ENCODE measurements at places on chromosomes 16 and 17. TPM values are rescaled to one million over a fixed set of nuclear protein-coding genes. Genes with fewer than 3 reads are reported as not detected.

GRCh38 chr16:23520500-23520899, 10.2 kb upstream of the GGA2 start:
- no peak for DNase-seq

GRCh38 chr16:85282842-85283241, 170.6 kb upstream of the CIBAR2 start:
- DNase-seq, result no peak

- no peak for DNase-seq
Observed at GRCh38 chr16:9195287-9195686, 103.8 kb downstream of the HAPSTR1 start.

DNA sequence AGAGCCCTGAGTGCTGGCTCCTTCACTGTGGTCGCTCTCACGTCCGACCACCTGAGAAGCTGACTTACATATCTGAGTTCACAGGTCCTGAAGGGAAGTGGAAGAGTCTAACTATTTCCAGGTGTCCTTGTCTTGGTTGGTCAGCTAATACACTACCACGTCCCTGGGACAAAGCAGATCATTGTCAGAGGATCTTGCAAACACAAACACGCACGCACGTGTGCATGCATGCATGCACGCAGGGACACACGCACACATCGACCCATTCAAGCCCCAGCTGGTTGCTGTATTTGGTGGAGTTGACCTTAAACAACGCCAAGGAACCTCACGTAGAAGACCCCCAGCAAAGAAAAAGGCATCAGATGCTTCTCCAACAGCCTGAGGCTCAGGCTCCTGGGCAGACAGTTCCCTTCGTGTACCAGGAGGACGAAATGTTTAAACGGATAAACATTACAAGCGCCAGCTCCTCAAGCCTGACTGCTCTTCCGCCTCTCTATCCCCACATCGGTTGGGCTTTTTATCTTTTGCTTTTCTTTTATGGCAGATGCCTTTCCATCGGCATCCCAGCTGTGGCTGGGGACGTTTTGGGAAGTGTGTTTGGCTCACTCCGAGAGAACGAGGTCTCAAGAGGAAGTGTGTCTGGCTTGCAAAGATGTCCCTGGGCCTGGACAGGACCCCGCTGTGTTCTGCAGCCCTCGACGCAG, 95.8 kb downstream of the TBC1D16 start:
- DNase-seq, result no peak

- no peak for DNase-seq
Observed at GRCh38 chr16:57999971-58000705, at the start of gene ZNF319. ZNF319 (minus strand) TSS chr16:58000672; CDS start chr16:57998265, 2,407 bp downstream.

- no peak for DNase-seq
Observed at GRCh38 chr17:39666231-39666600, 1.1 kb downstream of the TCAP start.

DNA sequence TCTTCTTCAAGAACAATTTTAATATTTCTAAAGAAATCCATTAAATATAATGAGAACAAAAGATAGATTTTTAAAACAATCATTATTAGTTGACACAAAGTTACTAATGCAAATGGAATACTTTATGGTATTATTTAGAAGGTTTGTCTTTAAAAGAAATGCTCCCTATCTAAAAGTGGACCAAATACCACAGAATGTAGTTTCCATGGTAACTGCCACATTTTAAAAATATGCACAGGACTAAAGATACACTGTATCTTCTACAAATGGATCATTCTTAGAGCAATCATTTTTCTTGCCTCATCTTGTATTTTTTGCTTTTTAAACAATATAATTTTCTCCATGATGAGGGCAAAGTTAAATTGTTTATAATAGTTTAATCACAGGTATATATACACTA, 296.0 kb downstream of the CEP112 start:
- no peak for DNase-seq

DNA sequence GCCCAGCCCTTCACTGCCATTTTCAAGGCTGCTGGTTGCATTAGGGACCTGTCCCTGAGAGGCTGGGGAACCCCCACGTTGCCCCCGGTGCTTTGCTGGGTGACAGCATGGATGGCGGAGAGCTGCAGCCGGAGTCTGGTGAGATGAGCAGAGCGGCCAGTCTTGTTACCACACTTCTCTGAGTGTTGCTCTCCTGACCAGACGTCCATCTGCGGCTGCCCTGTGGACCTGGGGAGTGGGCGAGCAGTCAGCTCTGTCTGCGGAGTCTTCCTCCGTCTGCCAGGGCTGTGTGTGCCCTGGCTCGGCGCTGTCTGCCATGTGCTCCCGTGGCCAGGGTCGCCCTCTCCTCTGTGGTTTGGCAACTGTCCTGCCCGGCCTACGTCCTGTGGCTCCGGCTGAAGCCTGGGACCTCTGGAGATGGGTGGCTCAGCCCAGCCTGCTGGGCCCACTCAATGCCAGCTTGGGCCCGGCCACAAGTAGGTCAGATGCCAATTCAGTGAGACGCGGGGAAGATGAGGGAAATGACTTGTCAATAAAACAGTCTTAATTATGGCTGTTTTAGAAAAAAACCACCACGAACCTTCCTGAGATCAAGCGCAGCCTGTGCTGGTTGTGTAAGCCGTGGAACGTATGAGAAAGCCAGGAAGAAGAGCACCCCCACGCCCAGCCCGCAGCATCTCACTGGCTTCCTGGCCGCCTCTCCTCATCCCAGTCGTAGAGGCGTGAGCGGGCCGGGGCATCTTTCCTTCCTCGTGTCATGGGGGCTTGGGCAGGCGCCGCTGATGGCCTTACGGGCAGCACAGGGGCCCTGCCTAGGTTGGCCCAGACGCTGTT, 7.9 kb downstream of the KCTD5 start:
- no peak for DNase-seq

GRCh38 chr16:82900559-82900958, 273.8 kb downstream of the CDH13 start:
- no peak for DNase-seq

- DNase-seq, result peak; percentile 53
Observed at GRCh38 chr16:50152351-50152806, 727 bp upstream of the TENT4B start.

FBXO39 gene
- 0.17 TPM for total RNA-seq

CLEC10A gene
- total RNA-seq, result 9.6 TPM

ITGB4 gene
- 44.1 TPM for total RNA-seq

ZNF174 gene
- 9.2 TPM for total RNA-seq

TBX21 gene
- 2.4 TPM for total RNA-seq

TMEM100 gene
- total RNA-seq, result 164 TPM

GSPT1 gene
- total RNA-seq, result 140 TPM

SLC52A1 gene
- total RNA-seq, result 0.73 TPM

CDT1 gene
- total RNA-seq, result 14.5 TPM

Data from left lung (tissue), 14 donors.